HAP-1 (cell line): ENCODE measurements at places on chromosomes 4 and X.

DNA sequence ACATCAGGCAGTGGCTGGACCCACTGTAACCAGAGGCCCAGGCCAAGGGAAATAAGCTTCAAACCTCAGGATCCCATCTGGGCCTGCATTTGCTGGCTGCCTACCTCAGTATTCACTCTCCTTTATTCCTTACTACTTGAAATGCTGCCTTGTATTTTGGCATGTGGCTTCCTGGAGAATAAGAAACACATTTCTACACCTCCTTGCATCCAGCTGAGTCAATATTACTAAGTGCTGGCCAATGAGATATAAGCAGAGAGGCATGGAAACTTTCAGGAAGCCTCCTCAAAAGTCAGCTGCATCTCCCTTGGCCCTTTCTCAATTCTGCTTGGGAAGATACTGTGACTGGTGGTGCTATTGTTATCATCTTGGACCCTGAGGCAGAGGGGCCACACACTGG, 59.8 kb upstream of the RELL1 start:
- no peak for DNase-seq

- DNase-seq = no peak
Measured at GRCh38 chrX:12919051-12919450, 12.6 kb downstream of the TLR8 start.

- no peak for DNase-seq
Measured at GRCh38 chr4:154466336-154466735, 25.3 kb downstream of the DCHS2 start.

DNA sequence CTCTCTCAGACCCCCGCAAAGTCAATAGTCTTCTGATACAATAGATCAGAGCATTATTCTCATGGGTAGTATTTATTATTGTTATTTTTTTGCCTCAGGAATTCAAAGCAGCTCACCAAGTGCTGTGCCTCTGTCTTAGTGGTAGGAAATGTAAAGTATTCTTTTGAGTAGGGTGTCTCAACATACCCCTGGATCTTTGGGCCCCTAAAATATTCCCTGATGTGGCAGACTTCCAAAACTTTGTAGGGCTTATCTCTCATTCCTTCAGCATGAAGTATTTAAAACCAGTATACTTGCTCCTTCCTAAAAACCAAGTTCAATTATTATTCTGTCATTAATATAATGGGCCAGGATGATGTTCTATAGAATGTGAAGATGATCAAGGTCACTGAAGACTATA, 115.3 kb upstream of the ZNF827 start:
- no peak for DNase-seq

DNA sequence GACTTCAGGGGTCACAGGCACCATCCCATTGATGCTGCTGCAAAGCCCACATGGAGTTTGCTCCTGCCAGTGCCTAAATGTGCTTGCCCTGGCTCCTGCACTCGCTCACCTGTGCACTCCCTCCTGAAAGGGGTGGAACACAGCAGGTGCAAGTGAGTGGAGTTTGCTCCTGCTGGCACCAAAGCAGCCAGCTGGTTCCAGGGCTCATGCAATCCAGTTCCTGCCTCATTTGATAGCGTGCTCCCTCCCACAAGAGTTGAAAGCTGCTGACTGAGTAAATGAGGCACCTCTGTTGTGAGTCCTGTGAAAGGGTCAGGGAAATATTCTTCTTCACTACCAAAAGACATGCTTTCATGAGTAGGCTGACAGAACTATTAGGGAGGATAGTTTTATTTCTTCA, 30.5 kb downstream of the CXCL8 start:
- no peak for DNase-seq

- no peak for DNase-seq
Measured at GRCh38 chr4:149768477-149768876, 47.2 kb downstream of the IQCM start.

DNA sequence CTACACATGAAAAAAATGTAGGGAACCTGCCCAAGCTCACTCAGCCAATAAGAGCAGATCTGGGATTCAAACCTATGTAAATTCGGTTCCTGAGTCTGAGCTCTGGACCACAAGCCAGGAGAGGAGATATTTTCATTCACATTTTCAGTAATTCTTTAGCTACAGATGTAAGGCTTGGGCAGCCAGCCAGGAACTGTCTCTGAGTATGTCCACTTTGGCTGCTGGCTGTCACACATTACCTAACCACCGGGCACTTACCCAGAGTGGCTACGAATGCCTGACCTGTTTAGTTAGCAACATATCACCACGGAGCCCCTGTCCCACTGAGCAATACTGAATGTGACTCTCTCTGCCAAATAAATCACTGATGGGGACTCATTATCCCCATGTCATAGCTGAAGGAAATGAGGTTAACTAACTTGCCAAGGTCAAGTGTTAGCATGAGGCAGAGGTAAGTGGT, 15.3 kb downstream of the USP46 start:
- no peak for DNase-seq

GRCh38 chr4:13986548-13986947, 359.0 kb upstream of the BOD1L1 start:
- DNase-seq = no peak

GRCh38 chr4:55547918-55548317, 1.2 kb upstream of the CLOCK start:
- DNase-seq = no peak

GRCh38 chr4:40500781-40501180, 128.9 kb downstream of the RBM47 start:
- DNase-seq = no peak

DNA sequence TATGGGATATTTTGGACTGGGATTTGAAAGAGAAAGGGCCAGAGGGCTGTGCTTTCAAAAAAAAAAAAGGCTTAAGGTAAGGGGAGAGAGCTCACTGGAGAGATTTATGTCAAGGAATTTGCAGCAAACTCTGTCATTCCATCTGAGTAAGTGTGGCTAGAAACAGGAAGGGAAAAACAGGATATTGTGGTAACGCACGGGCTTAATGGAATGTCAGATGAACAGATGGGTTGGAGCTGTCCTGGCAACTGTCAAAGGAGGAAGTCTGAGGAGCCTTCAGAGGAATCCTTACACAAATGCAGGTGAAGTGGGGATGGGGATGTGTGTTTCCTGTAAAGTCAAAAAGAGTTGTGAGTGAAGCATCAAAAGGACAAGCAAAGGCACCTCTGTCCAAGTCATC, 15.1 kb upstream of the NKX3-2 start:
- DNase-seq = no peak
